ENCODE measurements at places on chromosomes 2 and 18.

- no peak for DNase-seq
These were observed 39.8 kb upstream of the SNED1 start for GRCh38 chr2:240958366-240959213.

DNA sequence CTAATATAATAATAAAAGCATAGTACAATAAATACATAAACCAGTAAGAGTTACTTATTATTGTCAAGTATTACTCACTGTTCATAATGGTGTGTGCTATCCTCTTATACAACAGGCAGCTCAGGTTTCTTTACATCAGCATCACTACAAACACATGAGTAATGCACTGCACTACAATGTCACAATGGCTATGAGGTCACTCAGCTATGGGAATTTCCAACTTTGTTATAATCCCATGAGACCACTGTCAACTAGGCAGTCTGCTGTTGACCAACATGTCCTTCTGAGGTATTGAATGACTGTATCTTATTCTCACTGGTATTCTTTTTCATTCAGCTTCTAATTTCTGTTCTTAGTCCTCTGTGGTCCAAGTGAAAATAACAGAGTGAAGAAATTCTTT, 250.4 kb upstream of the DSEL start:
- DNase-seq: no peak

GRCh38 chr2:223477318-223477717, 124.8 kb downstream of the SCG2 start:
- no peak for DNase-seq

DNA sequence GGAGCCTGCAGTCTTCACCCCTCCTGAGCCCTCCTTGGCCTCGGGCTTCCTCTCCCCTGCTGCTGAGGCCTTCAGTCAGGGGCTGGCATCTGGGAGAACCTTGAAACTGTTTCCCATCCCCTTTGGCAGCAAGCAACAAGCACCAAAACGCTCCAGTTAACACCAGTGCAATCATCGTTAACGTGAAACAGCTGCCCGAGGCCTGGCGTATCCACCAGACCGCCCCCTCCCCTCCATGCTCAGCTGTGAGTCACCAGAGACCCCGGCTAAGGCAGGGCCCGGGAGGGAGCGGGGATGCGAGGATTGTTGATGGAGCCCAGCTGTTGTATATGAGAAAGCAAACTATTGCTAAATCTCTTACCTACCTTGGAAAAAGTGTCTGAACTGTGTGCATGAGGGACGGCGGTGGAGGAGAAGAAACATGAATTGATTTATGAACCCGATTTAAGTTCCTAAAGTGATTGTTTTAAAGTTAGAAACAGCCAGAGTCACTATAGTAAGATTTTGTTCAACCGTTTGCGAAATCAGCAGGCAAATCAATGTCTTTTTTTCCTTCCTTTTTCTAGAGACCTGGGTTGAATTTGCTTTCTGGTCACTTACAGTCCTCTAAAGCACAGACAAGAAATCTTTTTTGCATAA, 5.2 kb downstream of the ZFP36L2 start:
- DNase-seq: no peak

DNA sequence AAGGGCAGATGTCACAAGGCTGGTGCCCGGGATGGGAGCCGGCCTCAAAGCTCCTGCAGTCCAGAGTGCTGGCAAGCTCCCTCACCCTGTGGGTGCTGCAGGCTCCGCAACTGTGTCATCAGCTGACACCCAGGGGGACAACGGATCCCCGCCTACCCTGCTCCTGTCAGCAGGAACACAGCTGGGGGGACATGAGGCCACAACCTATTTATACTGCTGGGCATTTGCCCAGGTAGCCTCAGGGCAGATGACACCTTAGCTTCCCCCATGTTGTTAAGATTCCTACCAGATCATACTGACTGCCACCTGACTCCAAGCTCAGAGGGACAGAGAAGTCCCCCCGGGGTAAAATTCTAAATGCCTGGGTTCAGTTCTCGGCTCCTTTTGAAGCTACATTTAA, 1.2 kb downstream of the ANKRD23 start:
- DNase-seq: no peak

- no peak for DNase-seq
These were observed 4.5 kb downstream of the HS1BP3 start for GRCh38 chr2:20646446-20646845.

GRCh38 chr2:101256316-101256715, 3.6 kb downstream of the CNOT11 start:
- DNase-seq: no peak

- DNase-seq: no peak
These were observed 59.6 kb upstream of the REL start for GRCh38 chr2:60821587-60822302.

DNA sequence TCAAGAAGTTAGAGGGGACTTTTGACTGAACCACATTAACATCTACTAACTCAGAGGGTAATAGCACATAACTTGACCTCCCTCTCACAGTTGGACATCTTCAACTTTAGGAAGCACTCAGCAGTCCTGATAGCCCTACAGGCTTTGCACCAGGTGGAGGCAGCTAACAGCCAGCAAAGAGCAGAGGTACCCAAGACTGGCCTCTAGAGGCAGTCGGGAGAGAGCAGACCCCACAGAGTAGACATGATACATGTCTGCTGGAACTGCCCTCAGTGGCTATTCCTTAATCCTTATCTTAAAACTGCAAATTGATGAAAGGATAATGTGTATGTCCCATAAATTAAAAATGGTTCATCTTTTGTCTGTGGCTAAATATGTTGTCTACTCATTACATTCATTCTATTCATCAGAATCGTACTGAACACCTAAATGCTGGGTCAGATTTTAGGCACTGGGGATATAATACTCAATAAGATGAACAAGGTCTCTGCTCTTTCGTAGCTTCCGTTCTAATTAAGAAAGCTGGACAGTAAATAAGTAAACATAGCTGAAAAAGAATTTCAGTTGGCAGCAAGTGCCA, 49.8 kb downstream of the CAB39 start:
- peak; percentile 14 for DNase-seq

DNA sequence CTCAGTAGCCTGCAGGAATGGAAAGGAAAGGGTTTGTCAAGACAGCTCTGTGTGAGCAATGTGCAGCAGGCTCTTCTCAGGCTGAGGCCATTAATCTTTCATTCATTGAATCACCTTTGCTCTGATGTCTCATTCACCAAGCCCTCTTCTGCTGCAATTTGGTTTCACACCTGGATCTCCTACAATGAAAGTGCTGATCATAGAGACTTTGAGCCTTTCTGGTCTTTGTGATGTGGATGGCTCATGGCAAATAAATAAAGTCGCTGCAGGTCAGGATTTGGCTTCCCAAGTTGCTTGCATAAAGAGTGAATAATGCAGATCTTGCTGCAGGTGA, 95.8 kb upstream of the SPRED2 start:
- no peak for DNase-seq

DNA sequence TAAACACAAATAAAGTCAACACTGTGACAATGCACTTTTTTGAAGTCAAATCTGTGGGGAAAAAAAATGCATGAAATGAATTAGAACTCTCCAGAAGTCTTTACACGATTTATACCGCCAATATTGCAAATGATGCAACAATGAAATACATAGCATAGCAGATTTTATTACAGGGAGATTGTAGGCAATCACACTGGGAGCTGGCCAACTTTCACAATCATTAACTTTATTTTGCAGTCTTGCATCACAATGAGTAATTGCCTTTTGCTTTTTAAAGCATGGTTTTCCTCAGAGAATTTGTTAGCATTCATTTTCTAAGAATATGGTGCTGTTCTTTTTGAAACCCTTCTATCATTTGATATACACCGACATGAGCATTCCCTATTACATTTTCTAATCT, 366.4 kb upstream of the FSIP2 start:
- DNase-seq: no peak

DNA sequence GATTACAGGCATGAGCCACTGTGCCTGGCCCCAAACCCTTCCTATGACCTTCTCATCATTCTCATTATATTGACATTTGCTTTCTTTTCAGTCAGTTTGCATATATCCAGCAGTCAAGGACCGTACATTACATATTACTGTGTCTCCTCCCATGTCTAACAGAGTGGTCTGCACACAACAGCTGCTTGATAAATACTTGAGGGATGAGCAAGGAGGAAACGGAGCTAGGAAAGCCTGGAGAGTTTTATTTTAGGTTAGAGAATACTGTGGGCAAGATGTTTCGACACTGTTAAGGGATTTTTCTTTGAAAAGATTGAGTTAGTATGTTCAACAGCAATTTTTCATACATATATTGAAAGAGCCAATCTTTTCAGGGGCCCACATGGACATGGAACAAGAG, 76.2 kb upstream of the CHRNA1 start:
- DNase-seq: no peak

GRCh38 chr2:29106980-29107388, 8.2 kb upstream of the CLIP4 start:
- DNase-seq: no peak

GRCh38 chr2:27379836-27380625, 503 bp downstream of the ZNF513 start:
- no peak for DNase-seq

DNA sequence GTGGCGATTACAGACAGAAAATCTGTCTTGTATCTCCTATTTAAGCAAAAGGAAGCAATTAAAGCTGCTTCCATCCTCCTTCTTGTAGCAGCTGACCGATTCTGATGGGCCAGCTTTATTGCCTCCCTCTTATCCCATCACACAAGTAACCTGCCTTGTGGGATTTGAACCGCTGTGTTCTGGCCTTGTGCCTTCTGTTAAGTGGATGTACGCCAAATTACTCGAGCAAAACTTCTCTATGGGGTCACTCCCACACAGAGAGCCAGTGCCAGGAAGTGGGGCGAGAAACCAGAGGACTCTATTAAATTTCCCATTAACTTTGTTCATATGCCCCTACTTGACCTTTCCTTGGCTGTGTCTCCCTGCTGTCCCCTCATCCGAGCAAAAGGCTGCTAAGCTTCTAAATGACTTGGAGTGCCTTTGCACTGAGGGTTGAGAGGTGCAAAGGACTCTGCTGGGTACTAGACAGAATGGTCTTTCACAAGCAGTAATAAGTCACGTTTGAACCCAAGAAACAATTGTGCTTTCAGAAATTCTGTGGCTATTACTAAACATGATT, 672.5 kb downstream of the MBD2 start:
- DNase-seq: no peak

- no peak for DNase-seq
These were observed 34.8 kb upstream of the MYO3B start for GRCh38 chr2:170143045-170143717.

DNA sequence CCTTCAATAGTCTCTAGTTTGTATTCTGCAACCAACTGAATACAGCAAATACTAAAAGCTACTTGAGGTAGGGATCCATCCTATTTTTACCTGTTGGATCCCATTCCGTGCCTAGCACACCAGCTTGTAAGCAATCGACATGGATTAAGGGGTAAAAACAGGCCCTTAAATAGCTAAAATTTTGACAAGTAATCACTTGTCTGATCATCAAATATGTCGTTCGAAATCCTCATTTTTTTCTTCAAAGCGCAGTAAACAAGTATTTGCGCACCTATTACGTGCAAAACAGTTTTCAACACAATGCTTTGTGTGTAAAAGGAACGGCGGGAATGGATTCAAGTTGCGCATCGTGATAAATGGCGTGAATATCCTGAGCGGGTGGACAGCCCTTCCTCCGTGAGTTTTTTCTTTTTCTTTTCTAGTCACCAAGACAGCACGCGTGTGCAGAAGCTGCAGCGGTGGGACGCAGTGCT, 1.4 kb upstream of the ACVR2A start:
- no peak for DNase-seq
